ENCODE measurements at places on chromosomes 3 and 15.

DNA sequence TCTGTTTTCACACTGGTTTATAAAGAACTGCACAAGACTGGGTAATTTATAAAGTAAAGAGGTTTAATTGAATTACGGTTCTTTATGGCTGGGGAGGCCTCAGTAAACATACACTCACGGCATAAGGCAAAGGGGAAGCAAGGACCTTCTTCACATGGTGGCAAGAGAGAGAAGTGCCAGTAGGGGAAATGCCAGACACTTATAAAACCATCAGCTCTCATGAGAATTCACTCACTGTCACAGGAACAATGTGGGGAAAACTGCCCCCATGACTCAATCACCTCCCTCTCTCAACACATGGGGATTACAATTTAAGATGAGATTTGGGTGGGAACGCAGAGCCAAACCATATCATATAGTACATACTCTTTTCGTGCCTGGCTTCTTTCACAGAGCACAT lies 42.4 kb downstream of the MAP2K1 start:
- no peak for DNase-seq

DNA sequence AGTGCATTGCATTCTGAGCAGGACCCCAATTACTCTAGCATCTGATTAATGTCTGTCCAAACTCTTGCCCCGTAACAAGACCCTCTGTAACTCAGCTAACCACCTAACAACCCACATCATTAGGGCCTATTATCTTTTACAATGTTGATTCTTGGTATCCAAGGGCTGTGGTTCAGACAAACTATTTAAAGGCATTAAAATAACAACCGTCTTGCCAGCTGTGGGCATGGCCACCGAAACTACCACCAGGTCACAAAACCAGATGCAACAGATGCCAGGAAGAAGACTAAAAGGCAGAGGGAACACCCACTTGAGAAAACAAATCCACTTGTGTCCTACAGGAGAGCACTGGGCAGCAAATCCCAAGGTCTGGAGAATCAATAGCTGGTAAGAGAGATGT lies 262.9 kb downstream of the ERC2 start:
- DNase-seq: no peak

DNA sequence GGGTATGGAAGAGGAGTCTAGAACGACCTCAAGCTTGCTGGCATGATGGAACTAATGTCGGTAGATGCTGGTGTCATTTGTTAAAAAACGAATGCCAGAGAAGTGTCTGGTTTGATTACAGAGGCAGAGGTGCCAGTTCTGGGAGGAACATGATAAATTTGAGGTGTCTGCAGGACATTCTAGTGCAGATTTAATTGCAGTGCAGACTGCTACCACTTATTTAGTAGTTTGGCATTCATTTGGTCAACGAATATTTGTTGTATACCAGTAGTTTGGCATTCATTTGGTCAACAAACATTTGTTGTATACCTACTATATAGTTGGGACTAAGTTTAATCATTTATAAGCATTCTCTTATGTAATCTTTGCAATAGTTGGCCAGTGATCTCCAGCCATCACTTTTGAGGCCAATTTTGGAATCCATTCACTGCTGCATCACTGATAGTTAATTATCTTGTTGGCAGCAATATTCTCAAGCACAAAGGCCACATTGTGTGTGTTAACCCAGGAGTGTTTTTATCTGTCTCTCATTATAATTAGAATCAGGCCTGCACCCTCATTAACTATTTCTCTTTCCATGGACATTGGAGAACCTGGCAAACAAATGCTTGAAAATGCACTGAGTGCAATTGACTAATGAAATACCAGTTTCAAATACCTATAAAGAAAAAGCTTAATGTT lies 19.5 kb upstream of the TGFBR2 start:
- DNase-seq: no peak

- DNase-seq: no peak
Measured at GRCh38 chr3:59535791-59536221, 486.0 kb upstream of the CFAP20DC start.

DNA sequence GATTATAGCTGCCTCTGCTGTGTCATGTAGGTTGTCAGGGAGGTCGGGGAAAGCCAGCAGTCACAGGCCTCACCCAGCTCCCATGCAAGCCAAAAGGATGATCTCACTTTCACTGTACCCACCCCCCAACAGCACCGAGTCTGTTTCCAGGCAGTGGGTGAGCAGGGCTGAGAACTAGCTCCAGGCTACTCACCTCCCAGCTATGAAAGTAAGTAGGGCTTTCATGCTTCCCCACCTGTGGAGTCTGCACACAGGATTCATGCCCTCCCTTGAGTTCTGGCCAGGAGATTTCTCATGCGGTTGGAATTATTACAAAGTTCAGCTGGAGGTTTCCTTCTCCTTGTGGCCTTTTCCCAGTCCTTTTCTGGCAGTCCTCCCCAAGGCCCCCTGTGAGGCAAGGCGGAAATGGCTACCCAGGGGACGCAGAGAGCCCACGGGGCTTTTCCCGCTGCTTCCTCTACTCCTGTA lies 356.2 kb downstream of the SV2B start:
- DNase-seq: no peak

GRCh38 chr3:71189480-71189879 lies 394.0 kb downstream of the FOXP1 start:
- DNase-seq: no peak

DNA sequence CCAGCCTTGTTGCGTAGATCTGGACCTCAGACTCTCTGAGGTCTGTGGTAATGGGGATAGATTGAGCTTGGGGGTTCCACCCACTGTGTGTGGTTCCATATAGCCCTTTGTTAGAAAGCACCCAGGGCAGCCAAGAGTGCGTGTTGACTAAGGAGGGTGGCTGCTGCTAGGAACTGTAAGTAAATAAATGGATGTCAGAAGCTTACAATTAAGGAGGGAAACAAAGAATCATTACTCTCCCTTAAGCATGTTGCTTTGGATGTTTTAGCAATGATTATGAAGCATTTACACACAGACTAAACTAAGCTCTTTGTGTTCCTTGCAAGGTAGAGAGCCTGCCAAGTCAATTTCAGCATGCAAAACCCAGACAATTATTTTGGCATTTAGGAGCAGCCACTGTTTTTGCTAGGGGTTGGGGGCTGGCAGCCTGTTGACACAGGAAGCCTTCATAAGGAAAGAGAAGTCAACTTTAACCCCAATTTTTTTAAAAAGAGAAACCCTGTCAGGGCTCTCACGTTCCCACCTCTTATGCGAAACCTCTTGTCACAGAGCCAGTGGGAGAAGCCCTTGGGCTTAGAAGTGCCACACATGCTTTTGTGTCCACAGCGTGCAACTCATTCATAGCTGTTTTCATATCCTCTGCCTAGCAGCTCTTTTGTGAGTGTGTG lies 127.8 kb downstream of the CMSS1 start:
- no peak for DNase-seq

GRCh38 chr3:114452256-114452655 lies 158.4 kb downstream of the TIGIT start:
- DNase-seq: no peak

DNA sequence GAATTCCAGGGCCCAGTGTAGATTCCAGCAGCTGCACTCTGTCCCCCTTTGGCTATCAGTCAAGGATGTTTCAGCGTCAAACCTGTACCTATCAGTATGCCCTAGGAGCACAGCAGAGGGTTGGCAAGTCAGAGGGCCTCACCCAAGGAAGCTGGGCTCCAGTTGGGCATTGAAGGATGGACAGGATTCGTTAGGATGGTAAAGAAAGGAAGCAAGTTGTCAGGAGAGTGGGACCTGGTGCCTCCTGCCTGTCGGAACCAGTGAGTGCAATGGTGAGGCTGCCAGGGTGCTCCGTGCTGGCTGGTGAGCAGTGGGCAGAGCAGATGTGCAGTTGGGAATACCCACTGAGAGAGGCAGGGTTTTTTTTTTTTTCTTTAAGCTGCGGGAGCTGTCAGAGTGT lies 157.2 kb downstream of the CHDH start:
- DNase-seq: no peak

DNA sequence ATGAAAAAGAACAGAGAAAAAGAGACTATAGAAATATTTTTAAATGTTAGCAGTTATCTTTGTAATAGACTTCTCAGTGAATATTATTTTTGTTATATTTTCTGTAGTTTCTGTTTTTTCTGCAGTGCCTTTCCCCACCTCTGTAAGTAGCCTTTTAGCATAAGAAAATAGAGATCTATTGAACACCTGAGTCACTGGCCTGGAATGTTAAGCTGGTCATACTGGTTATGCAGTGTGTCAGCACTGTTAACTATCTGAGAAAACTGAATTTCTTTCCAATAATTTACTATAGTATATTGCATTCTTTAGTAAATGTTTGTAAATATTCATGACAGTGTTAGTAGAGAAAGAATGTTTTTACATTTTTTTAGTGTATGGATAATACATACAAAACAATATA lies 79.8 kb downstream of the NECTIN3 start:
- DNase-seq: no peak

DNA sequence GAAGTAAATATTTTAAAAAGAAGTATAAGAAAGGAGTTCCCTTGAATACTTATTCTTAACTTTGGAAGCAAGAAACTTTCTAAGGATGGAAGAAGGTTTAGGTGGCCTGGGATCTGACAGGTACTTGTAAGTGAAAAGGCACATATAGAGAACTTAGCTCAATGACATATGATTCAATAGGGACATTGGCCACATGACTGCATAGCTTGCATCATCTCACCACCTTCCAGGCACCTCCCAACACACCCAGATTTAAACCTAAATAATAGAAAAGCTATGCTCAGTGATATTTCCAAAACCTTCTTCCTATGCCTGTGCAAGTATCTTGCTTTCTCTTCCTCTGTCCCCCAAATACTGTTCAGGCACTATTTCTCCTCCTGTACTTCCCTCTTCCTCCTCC lies 4.7 kb upstream of the P2RY1 start:
- DNase-seq: no peak

- DNase-seq: no peak
Measured at GRCh38 chr3:15181963-15182362, 24.1 kb upstream of the CAPN7 start.

GRCh38 chr3:108823227-108823626 lies 641 bp downstream of the TRAT1 start:
- no peak for DNase-seq

DNA sequence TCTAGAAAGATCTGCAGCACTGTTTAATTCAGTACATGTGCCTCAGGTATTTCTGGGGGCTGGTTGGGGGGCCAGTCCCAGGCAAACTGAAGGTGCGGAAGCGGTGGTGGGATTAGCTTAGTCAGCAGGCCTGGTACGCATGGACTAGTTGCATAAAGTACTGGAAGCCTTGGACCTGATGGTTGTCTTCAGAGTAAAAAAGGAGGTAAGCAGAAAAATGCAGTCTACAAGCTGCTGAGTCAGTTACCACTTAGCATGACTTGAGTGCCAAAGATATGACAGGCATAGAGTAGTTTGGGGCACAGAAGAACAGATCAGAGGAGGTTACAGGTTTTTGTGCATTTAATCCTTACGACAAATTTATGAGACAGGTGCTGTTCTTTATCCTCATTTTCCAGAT lies 19.9 kb upstream of the GOLGA8J start:
- DNase-seq: no peak

DNA sequence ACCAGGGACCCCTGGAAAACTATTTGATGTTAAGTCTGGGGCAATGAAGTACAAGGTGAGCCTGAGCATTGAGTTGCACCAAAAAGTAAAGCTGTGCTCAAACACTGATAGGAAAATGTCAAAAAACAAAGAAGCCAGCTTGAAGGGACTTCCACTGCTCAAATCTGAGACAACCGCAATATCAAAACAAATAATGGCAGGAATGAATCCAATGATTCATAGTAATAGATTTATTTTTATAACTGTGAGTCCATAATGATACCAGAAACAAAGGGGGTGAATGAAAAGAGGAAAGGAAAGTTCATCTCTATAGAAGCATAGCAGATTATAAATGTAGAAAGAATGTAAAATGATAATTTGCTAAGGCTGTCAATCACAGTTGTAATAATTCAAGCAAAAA lies 237.3 kb upstream of the ZBTB20 start:
- no peak for DNase-seq

- DNase-seq: no peak
Measured at GRCh38 chr15:69824075-69824876, 273.4 kb downstream of the TLE3 start.

- DNase-seq: no peak
Measured at GRCh38 chr3:190491533-190492054, 22.3 kb upstream of the IL1RAP start.

GRCh38 chr3:134883697-134884385 lies 88.8 kb downstream of the EPHB1 start:
- DNase-seq: no peak

- DNase-seq: no peak
Measured at GRCh38 chr15:99114511-99115299, 9.8 kb downstream of the SYNM start.

- no peak for DNase-seq
Measured at GRCh38 chr3:33159981-33160380, 46.2 kb downstream of the CRTAP start.

- DNase-seq: no peak
Measured at GRCh38 chr3:184603151-184604030, 41.8 kb downstream of the EPHB3 start.

- no peak for DNase-seq
Measured at GRCh38 chr3:53227993-53228885, 27.6 kb downstream of the TKT start.

- no peak for DNase-seq
Measured at GRCh38 chr3:178593786-178594185, 57.5 kb downstream of the KCNMB2 start.

- no peak for DNase-seq
Measured at GRCh38 chr3:148773805-148774204, 53.8 kb upstream of the CPB1 start.

DNA sequence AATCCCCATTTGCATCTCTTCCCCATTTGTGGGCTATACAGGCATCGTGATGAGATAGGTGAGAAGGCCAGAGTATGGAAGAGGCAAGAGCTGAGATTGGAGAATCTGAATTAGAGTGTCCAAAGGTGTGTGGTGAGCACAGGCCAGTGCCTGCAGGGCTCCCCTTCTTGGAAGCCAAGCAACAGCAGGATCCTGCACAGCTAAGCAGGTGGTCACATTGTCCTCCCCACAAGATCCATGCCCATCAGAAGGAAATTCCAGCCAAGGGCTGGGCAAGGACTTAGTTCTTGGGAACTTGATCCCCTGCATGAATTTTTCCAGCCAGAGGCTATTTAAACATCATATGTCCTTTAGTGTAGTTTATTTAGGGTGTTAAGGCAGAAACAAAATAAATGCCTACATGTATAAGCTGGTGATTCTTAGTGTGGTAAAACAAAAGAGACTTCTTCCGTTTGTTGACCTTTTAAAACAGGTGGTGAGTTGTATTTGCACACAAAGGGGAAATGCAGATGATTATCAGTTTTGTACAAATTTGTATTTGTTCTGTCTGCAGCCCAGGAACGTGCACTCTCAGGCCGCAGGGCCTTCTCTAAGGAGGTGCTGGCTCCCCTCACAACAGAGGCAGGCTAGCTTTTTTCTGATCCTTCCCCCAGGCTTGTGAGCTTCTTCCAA lies 110.2 kb downstream of the PLCL2 start:
- no peak for DNase-seq

GRCh38 chr3:176663387-176663786 lies 533.9 kb downstream of the TBL1XR1 start:
- no peak for DNase-seq

Measured in activated T-cell treated with anti-CD3 and anti-CD28 coated beads, Interleukin-2, amount 50 U/mL, for 4 hours (primary cell).